ENCODE measurements at places on chromosomes 11 and 22. TPM values are rescaled to one million over a fixed set of nuclear protein-coding genes. Genes with fewer than 3 reads are reported as not detected.

Gene RIMBP3C
- 0.39 TPM for total RNA-seq

Gene BLID
- 6.2 TPM for total RNA-seq

Gene PRDX5
- 316 TPM for total RNA-seq

Gene PIH1D2
- total RNA-seq, result 12.9 TPM

Gene ZFP91
- 58.5 TPM for total RNA-seq

Gene TMEM191C
- 4.7 TPM for total RNA-seq

Gene ACRV1
- total RNA-seq, result 0.17 TPM

DNA sequence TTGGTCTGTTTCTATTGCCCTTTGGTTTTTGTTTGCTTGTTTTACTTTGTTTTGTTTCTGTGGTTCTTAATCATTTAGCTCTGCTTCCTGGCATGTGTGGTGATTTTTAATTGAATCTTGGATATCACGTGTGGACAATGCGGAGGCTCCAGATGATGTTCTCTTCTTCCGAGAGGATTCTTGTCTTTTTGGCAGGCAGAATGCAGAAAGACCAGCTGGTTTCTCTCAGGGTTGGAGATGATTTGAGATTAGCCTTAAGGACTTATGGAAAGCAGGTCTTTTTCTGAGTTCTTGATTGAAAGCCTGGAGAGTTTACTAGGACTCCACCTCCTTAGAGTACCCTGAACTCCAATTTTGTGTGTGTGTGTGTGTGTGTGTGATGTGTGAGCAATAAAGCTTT, 21.0 kb upstream of the ANO1 start:
- no peak overlapping the region for H3K27ac ChIP-seq
- DNase-seq, result no peak
- no peaks in the 10 kb centered on the region for H3K36me3 ChIP-seq
- no peak overlapping the region for H3K4me3 ChIP-seq
- no peaks in the 10 kb centered on the region for H3K4me1 ChIP-seq

DNA sequence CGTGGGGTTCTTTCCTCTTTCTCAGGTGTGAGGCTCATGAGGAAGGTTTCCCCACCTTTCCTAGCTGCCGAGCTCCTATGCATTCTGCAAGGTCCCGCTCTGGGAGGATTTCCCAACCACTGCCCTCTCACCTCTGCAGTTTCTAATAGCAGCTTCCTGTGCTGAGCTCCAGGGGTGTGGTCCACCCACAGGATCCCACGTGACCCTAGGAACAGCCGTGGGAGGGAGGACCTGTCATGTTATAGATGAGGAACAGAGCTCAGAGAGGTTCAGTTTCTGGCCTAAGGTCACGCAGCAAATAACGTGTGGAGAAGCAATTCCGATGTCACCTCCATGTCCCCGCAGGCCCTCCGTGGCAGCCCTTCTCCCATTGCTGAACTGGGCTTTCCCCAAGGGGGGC, 38.5 kb downstream of the FLRT1 start:
- H3K27ac ChIP-seq, result no peak overlapping the region
- DNase-seq, result no peak
- H3K27me3 ChIP-seq, result no peaks in the 10 kb centered on the region

DNA sequence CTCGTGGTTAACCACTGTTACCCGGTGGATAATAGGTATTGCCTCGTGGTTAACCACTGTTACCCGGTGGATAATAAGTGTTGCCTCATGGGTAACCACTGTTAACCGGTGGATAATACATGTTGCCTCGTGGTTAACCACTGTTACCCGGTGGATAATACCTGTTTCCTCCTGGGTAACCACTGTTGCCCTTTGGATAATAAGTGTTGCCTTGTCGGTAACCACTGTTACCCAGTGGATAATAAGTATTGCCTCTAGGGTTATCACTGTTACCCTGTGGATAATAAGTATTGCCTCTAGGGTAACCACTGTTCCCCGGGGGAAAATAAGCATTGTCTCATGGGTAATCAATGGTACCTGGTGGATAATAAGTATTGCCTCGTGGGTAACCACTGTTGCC, 15.0 kb upstream of the NXPE4 start:
- H3K27me3 ChIP-seq, result no peaks in the 10 kb centered on the region
- H3K36me3 ChIP-seq, result no peaks in the 10 kb centered on the region
- no peaks in the 10 kb centered on the region for H3K4me1 ChIP-seq
- no peak for DNase-seq
- no peak overlapping the region for H3K4me3 ChIP-seq

- peaks cover 32% of the 10 kb centered on the region for H3K4me1 ChIP-seq
- H3K36me3 ChIP-seq, result no peaks in the 10 kb centered on the region
- H3K27ac ChIP-seq, result no peak overlapping the region
- no peak for DNase-seq
Observed at GRCh38 chr11:134047586-134047999, 21.3 kb upstream of the JAM3 start.

- no peak for DNase-seq
- peaks cover 14% of the 10 kb centered on the region for H3K4me1 ChIP-seq
- H3K27me3 ChIP-seq, result no peaks in the 10 kb centered on the region
- H3K27ac ChIP-seq, result peak overlapping the region; percentile 67
Observed at GRCh38 chr11:33936725-33937604, 45.1 kb upstream of the LMO2 start.

DNA sequence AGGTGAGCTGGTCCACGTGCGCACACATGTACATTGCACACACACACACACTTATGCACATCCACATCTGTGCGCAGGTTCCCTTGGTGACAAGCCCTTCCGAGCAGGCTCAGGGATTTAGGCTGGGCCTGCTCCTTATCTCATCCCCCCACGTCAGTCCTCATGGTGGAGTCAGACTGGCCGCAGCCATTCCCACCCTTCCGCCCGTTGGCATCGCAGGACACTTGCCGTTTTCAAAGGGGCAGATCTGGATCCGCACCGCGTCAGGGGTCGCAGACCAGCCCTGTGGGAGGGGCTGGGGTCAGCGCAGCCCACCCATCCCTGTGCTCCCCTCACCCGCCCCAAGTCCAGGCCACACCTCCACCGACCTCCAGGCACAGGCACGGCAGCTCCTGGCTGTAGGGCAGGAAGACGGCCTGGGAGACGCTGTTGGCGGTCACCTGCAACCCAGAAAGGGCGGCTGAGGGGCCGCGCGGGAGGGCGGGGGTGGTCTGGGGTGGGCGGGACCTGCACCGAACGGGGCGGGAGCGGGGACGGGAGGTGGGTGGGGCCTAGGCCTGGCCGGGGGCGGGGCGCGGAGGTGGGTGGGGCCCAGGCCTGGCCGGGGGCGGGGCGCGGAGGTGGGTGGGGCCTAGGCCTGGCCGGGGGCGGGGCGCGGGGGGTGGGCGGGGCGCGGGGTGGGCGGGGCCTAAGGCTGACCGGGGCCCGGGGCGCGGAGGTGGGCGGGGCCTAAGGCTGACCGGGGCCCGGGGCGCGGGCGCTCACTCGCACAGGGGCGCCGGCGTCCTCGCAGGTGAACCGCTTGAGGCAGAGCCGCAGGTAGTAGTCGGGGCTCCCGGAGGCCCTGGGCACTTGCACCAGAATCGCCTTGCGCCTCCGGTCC, 13.3 kb downstream of the IL17REL start:
- peaks cover 12% of the 10 kb centered on the region for H3K27me3 ChIP-seq
- no peak for DNase-seq
- peaks cover 5% of the 10 kb centered on the region for H3K36me3 ChIP-seq
- no peak overlapping the region for H3K27ac ChIP-seq

DNA sequence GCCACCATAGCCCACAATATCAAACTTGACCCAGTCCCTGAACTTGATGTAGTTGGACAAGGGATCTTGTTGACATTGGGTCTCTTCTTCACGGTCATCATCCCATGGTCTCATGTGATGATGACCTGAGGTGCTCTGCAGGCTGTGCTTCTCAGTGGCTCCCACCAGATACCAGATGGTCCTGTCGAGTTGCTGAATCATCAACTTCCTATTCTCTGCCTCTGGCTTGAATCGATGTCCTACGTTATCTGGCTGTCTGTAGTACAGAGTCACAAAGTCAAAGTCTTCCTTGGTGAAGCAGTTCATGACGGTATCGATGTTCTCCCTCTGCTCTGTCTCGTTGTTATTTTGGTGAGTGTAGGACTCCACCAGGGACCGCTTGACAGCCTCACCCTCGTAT, 145.7 kb upstream of the ALDH3B2 start:
- H3K27ac ChIP-seq, result no peak overlapping the region
- no peaks in the 10 kb centered on the region for H3K4me1 ChIP-seq
- H3K4me3 ChIP-seq, result no peak overlapping the region
- no peak for DNase-seq
- H3K27me3 ChIP-seq, result no peaks in the 10 kb centered on the region

- H3K27me3 ChIP-seq, result no peaks in the 10 kb centered on the region
- peak overlapping the region; percentile 64 for H3K27ac ChIP-seq
- H3K36me3 ChIP-seq, result peaks cover 47% of the 10 kb centered on the region
Observed at GRCh38 chr22:30027791-30028190, 52.5 kb upstream of the HORMAD2 start.

DNA sequence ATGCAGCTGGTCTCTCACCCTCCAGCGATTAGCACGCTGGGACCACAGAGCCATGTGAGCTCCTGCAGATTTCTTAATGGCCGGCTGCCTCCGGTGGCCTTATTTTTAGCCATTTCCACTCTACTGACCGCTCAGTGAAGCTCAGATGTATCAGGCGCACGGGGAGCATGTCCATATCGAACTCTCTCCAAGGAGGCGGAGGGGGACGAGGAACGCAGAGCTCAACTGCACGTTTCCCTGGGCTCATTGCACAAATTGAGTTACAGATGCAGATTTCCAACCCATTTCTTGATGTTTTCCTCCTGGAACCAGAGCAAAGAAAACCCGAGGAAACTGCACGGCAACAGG, 207.1 kb downstream of the CTTN start:
- H3K27me3 ChIP-seq, result no peaks in the 10 kb centered on the region
- H3K36me3 ChIP-seq, result peaks cover 8% of the 10 kb centered on the region
- H3K4me3 ChIP-seq, result no peak overlapping the region
- no peak overlapping the region for H3K27ac ChIP-seq
- no peak for DNase-seq
- peaks cover 75% of the 10 kb centered on the region for H3K4me1 ChIP-seq

DNA sequence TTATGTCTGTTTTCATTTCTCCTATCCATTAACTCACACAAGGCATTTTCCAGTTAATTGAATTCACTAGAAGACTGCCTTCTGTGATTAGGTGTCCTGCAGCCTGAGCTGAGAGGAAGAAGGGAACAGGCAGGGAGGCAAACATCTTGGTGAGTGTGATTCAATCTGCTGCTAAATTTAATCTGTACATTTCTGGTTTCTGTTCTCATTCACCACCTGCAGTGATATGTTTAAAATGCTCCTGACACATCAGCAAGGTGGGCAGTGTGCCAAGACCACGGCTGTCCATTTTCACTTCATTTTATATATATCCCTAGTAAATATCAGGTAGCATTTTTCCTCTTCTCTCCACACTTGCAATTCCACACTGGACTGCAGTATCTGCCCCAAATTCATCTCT, 416.5 kb downstream of the TMEM135 start:
- no peak overlapping the region for H3K4me3 ChIP-seq
- H3K36me3 ChIP-seq, result no peaks in the 10 kb centered on the region
- peak; percentile 88 for DNase-seq

DNA sequence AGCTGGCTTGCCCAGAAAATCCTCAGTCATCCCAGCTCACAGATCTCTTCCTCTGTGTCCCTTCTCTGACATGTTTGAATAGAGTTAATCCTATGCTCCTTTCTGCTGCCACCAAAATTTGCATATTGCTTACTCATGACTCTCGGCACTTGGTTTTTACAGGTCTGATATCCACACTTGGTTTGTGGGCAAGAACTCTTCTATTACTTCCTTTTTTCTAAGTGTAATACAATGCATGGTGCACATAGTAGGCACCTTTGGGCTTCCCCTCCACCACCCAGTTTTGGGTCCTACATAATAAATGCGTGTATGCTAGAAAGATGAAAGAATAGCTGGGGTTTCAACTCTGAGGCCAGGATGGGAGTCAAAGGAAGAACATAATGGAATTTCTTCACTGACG, 69.7 kb upstream of the GRK3 start:
- no peak overlapping the region for H3K27ac ChIP-seq
- H3K27me3 ChIP-seq, result no peaks in the 10 kb centered on the region
- H3K4me1 ChIP-seq, result peaks cover 21% of the 10 kb centered on the region
- no peak overlapping the region for H3K4me3 ChIP-seq
- no peaks in the 10 kb centered on the region for H3K36me3 ChIP-seq
- no peak for DNase-seq

GRCh38 chr11:110966131-110966530, 253.9 kb upstream of the ARHGAP20 start:
- H3K4me1 ChIP-seq, result no peaks in the 10 kb centered on the region
- no peak overlapping the region for H3K4me3 ChIP-seq
- H3K27me3 ChIP-seq, result no peaks in the 10 kb centered on the region
- H3K27ac ChIP-seq, result no peak overlapping the region

GRCh38 chr11:104655066-104655465, 243.2 kb downstream of the CASP12 start:
- H3K4me1 ChIP-seq, result no peaks in the 10 kb centered on the region
- no peak overlapping the region for H3K4me3 ChIP-seq
- DNase-seq, result no peak

GRCh38 chr11:74538680-74539079, 45.2 kb upstream of the LIPT2 start:
- no peak overlapping the region for H3K4me3 ChIP-seq
- H3K27ac ChIP-seq, result no peak overlapping the region
- H3K4me1 ChIP-seq, result no peaks in the 10 kb centered on the region
- DNase-seq, result no peak
- no peaks in the 10 kb centered on the region for H3K27me3 ChIP-seq

GRCh38 chr22:37631448-37632173, 7.9 kb upstream of the SH3BP1 start:
- peaks cover 58% of the 10 kb centered on the region for H3K4me1 ChIP-seq
- peaks cover 75% of the 10 kb centered on the region for H3K36me3 ChIP-seq
- H3K27me3 ChIP-seq, result no peaks in the 10 kb centered on the region
- H3K27ac ChIP-seq, result no peak overlapping the region
- no peak for DNase-seq

GRCh38 chr22:45578524-45579147, 76.0 kb downstream of the FBLN1 start:
- peaks cover 6% of the 10 kb centered on the region for H3K36me3 ChIP-seq
- H3K27me3 ChIP-seq, result no peaks in the 10 kb centered on the region
- H3K4me1 ChIP-seq, result peaks cover 22% of the 10 kb centered on the region
- H3K27ac ChIP-seq, result no peak overlapping the region
- no peak overlapping the region for H3K4me3 ChIP-seq

DNA sequence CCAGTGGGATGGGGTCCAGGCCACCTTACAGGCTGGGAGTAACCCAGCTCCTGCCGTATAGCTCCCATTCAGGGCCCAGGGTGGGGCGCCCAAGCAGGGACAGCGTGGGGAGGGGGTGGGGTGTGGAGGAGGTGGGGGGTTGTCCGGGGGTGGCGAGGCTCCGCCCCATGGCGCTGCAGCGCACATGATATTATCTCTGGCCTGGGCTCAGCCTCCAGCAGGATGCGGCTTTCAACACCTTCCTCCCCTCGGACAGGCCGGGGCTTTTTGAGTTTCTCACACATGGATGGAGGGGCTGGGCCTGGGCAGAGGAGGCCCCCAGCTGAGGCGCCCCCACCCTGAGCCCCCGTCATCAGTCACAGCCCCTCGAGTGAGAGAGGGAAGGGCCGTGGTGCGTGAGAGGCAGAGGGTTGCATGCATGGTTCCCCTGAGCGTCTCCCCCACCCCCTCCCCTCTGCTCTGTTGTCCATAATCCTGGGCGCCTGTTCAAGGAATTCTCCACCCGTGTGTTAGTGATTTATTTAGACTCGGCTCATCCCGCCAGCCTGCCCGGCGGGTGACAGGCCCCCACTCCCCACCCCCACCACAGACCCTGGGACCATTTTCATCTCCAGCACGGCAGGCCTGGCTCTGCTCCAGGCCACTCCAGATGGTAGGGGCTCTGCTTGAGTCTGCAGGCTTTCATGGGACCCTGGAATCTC, 44.9 kb downstream of the WNT11 start:
- peaks cover 2% of the 10 kb centered on the region for H3K27me3 ChIP-seq
- peaks cover 35% of the 10 kb centered on the region for H3K4me1 ChIP-seq
- H3K4me3 ChIP-seq, result no peak overlapping the region
- H3K36me3 ChIP-seq, result no peaks in the 10 kb centered on the region

GRCh38 chr11:79434283-79434682, 6.5 kb downstream of the TENM4 start:
- no peaks in the 10 kb centered on the region for H3K36me3 ChIP-seq
- peaks cover 31% of the 10 kb centered on the region for H3K4me1 ChIP-seq
- no peak overlapping the region for H3K27ac ChIP-seq
- peaks cover 24% of the 10 kb centered on the region for H3K27me3 ChIP-seq
- DNase-seq, result no peak
